ENCODE measurements at places on chromosomes 6 and 20.
A peak's percentile ranks its signal among the peaks of the same experiment; 100 is the strongest.

- H3K27ac ChIP-seq, result no peak overlapping the region
- no peak for DNase-seq
- H3K36me3 ChIP-seq, result no peaks in the 10 kb centered on the region
- no peaks in the 10 kb centered on the region for H3K4me1 ChIP-seq
- no peak overlapping the region for H3K4me3 ChIP-seq
- H3K27me3 ChIP-seq, result no peaks in the 10 kb centered on the region
Observed at GRCh38 chr6:121549736-121550135, 114.3 kb downstream of the GJA1 start.

DNA sequence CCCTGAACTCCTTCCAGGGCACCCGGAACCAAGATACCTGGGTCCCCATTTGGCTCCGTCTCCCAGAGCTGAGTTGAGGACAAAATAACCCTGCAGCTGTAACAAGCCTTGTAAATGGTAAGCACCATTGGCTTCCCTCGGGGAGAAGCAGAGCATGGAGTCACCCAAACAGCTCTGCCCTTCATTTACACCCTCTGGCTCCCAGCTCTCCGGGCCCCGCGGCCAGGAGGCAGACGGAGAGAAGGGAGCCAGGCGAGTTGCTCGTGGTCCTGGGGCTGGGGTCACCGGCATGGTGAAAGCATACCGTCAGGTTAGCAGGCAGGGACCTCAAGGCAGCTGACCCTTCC lies 2.1 kb downstream of the TFEB start:
- peak overlapping the region; percentile 93 for H3K27ac ChIP-seq
- H3K4me3 ChIP-seq, result peak overlapping the region; percentile 87
- peaks cover 43% of the 10 kb centered on the region for H3K4me1 ChIP-seq
- DNase-seq, result no peak

- no peaks in the 10 kb centered on the region for H3K36me3 ChIP-seq
- DNase-seq, result no peak
- H3K27ac ChIP-seq, result peak overlapping the region; percentile 8
- H3K4me1 ChIP-seq, result no peaks in the 10 kb centered on the region
- no peaks in the 10 kb centered on the region for H3K27me3 ChIP-seq
Observed at GRCh38 chr20:6533761-6534479, 233.6 kb upstream of the BMP2 start.

DNA sequence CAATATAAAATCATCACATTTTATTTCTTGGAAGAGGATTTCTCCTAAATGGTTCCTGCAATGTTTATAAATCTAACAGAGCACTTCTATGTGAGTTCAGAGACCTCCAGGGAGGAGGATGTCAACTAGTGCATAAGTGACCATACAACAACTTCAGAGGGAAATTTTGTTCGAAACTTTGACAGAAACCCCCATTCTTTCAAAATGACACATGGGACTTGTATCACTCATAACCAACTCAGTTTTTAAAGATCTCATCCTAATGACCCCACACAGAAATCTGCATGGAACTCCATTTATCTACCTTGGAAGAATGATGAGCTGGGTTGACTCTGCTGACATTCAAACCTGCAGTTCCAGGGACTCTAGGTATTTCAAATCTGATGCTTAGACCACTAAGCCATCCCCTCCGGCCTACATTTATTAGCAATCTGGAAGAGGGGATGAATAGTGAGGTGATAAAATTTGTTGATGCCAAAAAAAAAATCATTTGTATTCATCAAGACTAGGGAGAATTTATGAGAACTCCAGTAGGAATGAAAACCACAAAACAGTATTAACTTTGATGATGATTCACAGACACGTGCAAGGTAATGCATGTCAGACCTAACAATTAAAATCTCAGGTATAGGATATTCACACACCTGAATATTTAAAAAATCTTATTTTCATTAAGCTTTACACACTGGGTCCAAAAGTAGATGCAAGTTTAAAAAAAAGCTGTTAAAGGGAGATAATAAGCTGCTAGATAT lies 153.0 kb downstream of the REV3L start:
- H3K36me3 ChIP-seq, result peaks cover 89% of the 10 kb centered on the region
- H3K27me3 ChIP-seq, result no peaks in the 10 kb centered on the region

- no peak overlapping the region for H3K27ac ChIP-seq
- H3K4me1 ChIP-seq, result no peaks in the 10 kb centered on the region
- no peaks in the 10 kb centered on the region for H3K27me3 ChIP-seq
- H3K4me3 ChIP-seq, result no peak overlapping the region
- no peak for DNase-seq
Observed at GRCh38 chr6:94349227-94349626, 929.9 kb upstream of the EPHA7 start.

All from upper lobe of right lung (tissue), 1 donor.